Fibroblast of gingiva (primary cell): ENCODE measurements at places on chromosomes 5 and 9.

DNA sequence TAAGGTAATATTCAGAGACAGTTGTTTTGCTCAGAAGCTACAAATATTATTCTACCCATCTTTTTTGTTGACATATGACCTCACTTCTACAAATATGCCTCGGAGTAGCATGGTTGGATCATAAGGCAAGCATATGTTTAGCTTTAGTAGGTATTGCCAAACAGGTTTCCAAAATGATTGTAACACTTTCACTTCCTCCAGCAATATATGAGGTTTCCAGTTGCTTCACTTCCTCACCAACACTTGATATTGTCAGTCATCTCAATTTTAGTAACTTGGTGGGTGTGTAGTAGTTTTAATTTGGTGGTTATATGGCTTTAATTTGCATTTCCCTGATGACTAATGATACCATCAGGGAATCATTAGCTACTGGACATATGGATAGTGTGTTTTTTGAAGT lies 46.7 kb downstream of the TNFSF8 start:
- DNase-seq: peak; percentile 7

- no peak for DNase-seq
Observed at GRCh38 chr9:136243631-136244030, 2.0 kb downstream of the QSOX2 start.

- DNase-seq: no peak
Observed at GRCh38 chr9:1267141-1267570, 217.0 kb downstream of the DMRT2 start.

DNA sequence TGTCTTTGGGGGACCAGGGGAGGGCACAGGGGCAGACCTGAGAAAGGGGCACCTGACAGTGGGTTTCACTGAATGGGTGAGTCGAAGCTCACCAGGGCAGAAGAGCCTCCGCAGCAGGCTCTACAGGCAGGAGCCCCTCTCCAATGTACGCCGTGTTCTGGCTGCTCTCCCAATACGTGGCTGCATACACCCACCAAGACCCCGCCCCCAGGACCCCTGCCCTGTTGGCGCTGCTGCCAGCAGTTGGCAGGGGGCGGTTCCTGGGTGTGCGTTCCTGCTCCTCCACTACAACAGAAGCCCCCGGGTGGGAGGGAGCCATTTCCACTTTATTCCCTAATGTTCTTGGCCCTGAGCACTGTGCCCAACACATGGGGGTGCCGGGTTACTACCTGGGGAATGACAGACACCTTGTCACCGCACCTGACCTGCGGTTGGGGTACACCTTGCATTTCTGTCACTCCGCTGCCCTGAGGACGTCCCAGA lies 30.3 kb downstream of the SARDH start:
- DNase-seq: no peak

DNA sequence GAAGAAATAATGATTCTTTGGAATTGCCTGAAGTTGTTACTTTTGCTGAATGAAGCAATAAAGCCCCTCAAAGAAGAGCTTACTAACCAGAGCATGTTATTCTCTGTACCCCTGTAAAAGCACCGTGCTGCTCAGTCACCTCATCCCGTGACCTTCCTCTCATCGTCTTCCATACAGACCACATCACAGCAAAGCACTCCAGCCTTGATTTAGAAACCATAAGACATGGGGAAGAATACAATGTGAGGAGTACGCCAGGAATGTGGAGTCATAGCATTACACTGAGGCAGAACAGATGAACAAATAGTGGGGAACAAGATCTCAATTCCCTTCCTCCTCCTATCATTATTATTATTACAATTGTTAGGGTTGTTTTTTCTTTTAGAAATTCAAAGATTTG lies 49.1 kb downstream of the ERAP1 start:
- no peak for DNase-seq

DNA sequence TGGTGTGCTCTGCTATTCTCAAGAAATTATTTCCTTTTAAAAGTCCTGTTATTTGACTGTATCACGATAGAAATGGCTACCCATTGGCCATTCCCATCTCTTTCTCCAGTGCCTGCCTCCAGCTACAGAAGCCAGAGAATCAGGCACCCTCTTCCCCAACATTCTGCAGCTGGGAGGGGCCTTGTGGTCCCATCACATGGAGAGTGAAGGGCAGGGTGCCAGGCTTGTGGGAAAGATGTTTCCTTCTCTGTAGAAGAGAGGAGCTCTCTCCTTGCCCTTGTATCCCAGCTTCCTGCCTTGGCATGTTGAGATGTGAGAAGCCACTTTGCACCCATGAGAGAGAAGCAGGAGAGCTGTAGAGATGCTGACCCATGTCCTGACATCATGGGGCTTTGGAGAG lies 465.0 kb downstream of the MTRR start:
- no peak for DNase-seq

- DNase-seq: no peak
Observed at GRCh38 chr5:59560553-59560952, 333.0 kb downstream of the PDE4D start.
